ENCODE measurements at places on chromosomes 2 and 18.

- DNase-seq: no peak
These were observed 8.9 kb downstream of the TNS1 start for GRCh38 chr2:217993817-217994463.

GRCh38 chr2:45545943-45546342 is 65.1 kb downstream of the SRBD1 start:
- no peak for DNase-seq

GRCh38 chr2:148814143-148814859 is 60.7 kb upstream of the KIF5C start:
- DNase-seq: no peak

DNA sequence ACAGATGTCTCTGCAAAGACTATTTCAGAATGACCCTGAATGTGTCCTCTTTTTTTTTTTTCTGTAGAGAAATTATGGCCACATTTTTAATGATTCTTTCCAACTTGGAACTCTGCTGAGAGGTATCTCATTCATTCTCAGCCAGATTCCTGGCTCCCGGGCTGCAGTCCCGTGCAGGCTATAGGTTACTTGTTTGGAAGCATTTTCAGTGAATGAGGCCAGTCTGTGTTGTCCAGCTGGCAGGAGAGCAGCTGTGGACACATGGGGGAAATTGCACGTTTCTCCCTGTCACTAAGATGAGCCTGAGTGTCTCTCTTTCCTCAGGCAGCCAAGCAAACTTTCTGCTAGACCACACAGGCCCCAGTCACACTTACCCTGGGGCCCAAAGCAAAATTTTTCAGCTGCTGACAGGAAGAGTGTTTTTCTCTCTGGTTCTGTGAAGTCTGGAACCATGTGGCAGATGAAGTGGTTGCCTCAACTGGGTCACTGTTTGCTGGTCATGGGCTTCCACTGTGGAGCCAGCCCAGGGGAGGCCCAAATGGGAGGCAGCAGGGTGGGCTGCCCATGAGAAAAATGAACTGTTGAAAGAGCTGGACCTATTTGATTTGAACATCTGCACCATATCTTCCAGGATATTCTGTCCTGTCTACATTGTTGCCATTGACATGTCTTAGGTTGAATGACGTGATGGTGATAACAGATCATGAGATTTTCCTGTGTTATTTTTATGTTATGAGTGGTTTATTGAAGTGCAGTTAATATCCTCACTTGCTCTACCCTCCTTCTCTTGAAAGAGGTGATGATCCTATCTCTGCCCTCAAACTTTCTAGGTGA is 431.2 kb downstream of the LPIN1 start:
- DNase-seq: no peak

DNA sequence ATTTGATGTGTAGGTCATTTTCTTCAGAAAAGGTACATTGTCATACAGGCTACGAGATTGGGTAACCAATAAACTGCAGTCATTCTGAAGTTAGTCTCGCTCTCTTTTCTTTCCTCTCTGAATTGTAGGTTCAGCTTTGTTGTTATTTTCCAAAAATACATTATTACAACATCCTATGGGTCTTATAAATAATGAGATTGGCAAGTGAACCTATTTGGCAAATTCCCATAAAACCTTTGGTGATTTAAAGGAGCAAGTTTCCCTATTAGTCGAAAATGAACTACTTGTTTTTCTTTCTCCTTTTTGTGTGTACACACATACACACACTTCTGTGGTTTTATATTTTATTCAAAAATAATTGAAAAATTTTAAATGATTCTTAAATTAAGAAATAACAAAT is 67.0 kb downstream of the ARHGAP28 start:
- no peak for DNase-seq

DNA sequence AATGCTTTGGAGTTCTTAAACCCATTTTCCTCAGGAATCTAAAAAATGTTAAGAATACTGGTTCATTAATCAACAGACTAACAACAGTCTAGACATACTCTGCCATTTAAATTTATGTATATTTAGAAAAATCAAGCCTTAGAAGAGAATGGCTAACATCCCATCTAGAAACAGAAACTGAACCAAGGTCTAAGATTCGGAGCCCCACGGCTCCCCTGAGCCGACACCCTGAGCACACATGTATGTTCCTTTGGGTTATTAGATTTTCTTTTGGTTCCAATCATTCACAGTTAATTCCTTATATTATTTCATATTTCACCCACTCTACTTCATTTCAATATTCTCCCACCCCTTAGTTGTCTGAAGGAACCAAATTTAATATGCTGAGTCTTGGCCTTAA is 94.8 kb upstream of the HNRNPA3 start:
- DNase-seq: no peak

- no peak for DNase-seq
These were observed 6.0 kb downstream of the LHCGR start for GRCh38 chr2:48749291-48750127.
